ENCODE measurements at places on chromosomes 5 and 9. TPM values are rescaled to one million over a fixed set of nuclear protein-coding genes. Genes with fewer than 3 reads are reported as not detected.

Gene SLC34A3
- total RNA-seq = 0.15 TPM

Gene FOXD4L3
- 0.25 TPM for total RNA-seq

Gene MAMDC2
- total RNA-seq = 1.2 TPM

DNA sequence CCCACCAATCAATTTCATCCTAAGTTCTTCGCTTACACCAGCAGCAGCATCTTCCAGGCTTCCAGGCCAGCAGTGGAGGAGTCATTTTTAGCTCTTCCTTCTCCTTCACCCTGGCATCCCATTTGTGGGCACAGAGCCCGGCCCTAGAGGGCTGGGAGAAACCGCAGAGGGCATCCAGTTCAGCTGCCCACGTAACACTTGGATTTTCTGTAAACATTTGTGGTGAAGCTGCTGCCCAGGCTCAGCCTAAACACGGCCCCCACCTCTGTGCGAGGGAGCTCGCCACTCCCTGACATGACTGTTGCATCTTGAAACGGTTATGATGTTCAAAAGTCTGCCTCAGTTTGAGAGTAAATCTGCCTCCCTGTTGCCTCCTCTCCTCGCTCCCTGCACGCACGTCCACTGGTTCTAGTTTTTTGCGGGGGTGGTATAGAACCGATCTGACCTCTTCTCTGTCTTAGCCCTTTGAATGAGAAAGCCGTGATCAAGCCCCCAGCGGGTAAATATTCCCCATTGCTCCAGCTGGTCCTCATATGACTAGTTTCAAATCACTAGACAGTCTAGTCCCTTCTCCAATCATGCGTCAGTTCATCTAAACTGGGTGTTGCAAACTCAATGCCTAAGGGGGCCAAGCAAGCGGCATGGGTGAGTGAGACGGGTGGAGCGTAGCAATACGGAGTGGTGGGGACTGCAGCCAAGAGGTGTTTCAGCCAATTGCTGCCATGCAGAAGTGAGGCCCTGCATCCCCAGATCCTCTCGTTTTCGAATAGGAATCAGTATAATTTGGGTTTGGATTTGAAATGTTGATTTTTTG is 34.9 kb upstream of the N4BP3 start:
- H3K4me3 ChIP-seq = no peak overlapping the region
- H3K36me3 ChIP-seq = no peaks in the 10 kb centered on the region
- no peaks in the 10 kb centered on the region for H3K27me3 ChIP-seq
- H3K4me1 ChIP-seq = peaks cover 3% of the 10 kb centered on the region
- H3K27ac ChIP-seq = no peak overlapping the region
- no peak for DNase-seq

GRCh38 chr9:132032238-132032950 is 47.3 kb downstream of the MED27 start:
- no peaks in the 10 kb centered on the region for H3K36me3 ChIP-seq
- no peaks in the 10 kb centered on the region for H3K4me1 ChIP-seq
- H3K4me3 ChIP-seq = no peak overlapping the region
- no peak for DNase-seq

DNA sequence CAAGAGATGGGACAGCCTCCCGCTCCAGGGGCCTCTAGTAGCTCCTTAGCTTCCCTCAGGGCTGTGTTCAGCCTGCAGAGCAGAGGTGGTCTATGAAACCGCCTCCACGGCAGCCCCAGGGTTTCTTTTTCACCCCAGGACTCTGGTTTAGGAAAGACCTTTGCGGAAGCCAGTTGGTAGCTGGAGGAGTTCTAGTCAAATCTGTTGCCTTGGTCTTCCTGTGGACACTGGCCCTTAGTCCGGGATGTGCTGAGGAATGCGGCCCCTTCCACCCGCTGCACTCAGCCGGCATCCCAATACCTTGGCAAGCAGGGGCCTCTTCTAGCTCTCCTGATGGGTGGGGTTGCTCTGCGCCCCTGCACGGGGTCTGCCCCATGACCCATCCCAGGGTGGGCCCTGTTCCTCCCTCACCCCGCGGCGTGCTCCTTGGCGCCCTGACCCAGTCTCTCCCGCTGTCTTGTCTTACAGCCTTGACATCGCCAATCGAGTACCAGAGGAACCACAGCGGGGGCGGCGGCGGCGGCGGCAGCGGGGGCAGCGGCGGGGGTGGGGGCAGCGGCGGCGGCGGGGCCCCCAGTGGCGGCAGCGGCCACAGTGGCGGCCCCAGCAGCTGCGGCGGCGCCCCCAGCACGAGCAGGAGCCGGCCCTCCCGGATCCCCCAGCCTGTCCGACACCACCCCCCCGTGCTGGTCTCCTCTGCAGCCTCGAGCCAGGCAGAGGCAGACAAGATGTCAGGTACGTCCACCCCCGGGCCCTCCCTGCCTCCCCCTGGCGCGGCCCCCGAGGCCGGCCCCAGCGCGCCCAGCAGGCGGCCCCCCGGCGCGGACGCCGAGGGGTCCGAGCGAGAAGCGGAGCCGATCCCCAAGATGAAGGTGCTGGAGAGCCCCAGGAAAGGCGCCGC is 94.3 kb upstream of the OTULINL start:
- no peaks in the 10 kb centered on the region for H3K4me1 ChIP-seq
- no peak overlapping the region for H3K4me3 ChIP-seq
- no peak for DNase-seq

DNA sequence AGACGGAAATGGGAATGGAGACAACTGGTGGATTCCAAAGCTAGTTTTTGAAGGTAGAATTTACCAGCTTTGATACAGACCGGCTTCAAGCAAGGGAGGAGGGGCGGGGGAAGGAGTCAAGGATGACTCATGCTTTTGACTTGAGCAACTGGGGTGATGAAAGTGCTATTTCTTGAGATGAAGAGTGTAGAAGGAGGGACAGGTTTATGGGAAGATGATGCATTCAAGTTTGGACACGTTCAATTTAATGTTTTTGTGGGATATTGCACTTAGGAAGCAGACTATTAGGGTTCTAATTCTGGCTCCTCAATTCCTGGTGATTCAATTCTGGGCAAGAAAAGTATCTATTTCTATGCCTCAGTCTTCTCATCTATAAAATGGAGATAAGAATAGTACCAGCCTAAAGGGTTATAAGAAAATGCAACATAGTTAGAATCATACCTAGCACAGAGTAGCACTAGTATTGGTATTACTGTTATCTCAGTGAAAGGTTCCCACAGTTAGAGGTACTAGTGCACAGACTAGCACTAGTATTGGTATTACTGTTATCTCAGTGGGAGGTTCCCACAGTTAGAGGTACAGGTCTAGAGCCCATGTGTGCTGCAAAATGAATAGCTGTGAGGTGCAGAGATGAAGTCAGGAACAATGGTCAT is 4.6 kb downstream of the NIPAL4 start:
- DNase-seq = peak; percentile 76
- H3K27ac ChIP-seq = peak overlapping the region; percentile 48
- peak overlapping the region; percentile 26 for H3K4me3 ChIP-seq
- H3K4me1 ChIP-seq = peaks cover 41% of the 10 kb centered on the region
- no peaks in the 10 kb centered on the region for H3K36me3 ChIP-seq

DNA sequence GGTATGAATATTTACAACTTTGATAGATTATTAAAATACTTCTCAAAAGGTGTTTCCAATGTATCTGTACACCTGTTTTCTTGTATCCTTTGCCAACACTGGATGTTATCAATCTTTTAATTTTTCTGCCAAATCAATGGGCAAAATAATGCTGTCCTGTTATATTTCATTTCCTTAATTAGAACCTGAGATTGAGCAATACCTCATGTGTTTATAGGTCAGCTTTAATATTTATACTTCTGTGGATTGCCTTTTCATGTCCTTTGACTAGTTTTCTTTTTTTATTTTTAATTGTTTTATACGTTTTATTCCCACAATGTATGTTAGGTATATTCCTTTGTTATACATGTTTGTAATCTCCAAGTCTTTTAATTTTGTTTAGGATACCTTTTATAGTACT is 77.6 kb downstream of the JAK2 start:
- no peaks in the 10 kb centered on the region for H3K36me3 ChIP-seq
- no peak for DNase-seq
- H3K27ac ChIP-seq = no peak overlapping the region
- no peak overlapping the region for H3K4me3 ChIP-seq

DNA sequence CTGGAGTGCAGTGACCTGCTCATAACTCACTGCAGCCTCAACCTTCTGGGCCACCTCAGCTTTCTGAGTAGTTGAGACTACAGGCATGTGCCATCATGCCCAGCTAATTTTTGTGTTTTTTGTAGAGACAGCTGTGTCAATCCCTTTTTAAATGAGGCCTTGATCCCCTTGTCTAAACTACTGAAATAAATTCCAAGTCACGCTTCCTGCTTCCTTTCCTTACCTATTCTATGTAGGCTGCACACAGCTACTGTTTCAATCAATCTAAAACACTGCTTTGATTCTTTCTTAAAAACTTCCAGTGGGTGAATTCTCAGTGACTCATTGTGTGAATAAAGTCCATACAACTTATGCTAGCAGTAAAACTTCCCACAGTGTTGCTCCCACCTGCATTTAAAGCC is 2.9 kb upstream of the C7 start:
- no peaks in the 10 kb centered on the region for H3K36me3 ChIP-seq
- H3K4me1 ChIP-seq = no peaks in the 10 kb centered on the region
- no peak for DNase-seq
- H3K4me3 ChIP-seq = no peak overlapping the region
- H3K27me3 ChIP-seq = no peaks in the 10 kb centered on the region
- H3K27ac ChIP-seq = no peak overlapping the region

DNA sequence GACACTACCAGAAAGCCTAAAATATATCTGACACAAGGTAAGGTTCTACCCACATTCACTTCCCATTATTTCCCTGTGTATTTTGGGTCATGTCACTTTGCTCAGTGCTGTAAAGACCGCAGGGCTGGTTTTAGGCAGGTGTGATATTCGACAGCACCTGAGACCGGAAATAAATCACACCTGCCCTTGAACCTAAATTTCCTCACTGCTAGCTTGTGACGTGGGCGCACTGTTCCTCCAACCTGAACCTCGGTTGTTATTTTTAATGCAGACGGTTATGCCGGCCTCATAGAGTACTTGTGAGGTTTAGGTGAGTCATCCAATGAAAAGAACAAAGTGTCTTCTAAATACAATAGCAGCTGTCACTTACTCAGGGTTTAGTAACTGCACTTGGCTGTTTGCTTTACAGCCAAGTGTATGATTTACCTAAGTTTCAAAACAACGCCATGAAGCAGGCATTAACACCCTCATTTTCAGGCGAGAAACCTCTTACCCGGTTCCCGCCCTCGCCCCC is 20.7 kb upstream of the ZNF782 start:
- peak overlapping the region; percentile 63 for H3K4me3 ChIP-seq
- H3K36me3 ChIP-seq = no peaks in the 10 kb centered on the region
- no peaks in the 10 kb centered on the region for H3K27me3 ChIP-seq

- no peaks in the 10 kb centered on the region for H3K36me3 ChIP-seq
- H3K4me1 ChIP-seq = peaks cover 21% of the 10 kb centered on the region
- DNase-seq = no peak
- H3K27ac ChIP-seq = no peak overlapping the region
- no peak overlapping the region for H3K4me3 ChIP-seq
Measured at GRCh38 chr5:1014346-1014745, 5.7 kb downstream of the NKD2 start.

GRCh38 chr9:14812806-14813205 is 90.3 kb upstream of the CER1 start:
- no peak for DNase-seq
- H3K27ac ChIP-seq = no peak overlapping the region
- H3K4me1 ChIP-seq = no peaks in the 10 kb centered on the region
- peaks cover 18% of the 10 kb centered on the region for H3K27me3 ChIP-seq
- no peaks in the 10 kb centered on the region for H3K36me3 ChIP-seq

DNA sequence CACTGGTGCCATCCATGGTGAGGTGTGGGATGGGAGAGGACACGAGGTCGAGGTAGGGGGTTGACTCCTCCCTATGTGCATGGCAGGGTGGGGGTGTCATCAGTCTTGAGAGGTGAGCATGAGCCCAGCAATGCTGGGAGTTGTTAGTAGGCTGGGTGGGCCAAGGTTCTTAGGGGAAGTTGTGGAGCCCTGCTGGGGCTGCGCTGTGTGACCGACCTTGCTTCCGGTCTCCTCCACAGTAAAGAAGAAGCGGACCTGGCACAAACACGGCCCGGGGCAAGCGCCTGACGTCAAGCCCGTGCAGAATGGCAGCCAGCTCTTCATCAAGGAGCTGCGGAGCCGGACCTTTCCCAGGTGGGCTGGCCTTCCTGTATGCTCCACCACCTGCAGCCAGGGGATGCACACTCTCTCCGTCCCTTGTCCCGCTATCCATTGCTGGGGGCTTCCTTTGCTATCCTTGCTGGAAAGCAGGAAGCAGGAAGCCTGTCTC is 59.8 kb downstream of the PHF2 start:
- H3K4me3 ChIP-seq = no peak overlapping the region
- no peak overlapping the region for H3K27ac ChIP-seq
- DNase-seq = no peak

DNA sequence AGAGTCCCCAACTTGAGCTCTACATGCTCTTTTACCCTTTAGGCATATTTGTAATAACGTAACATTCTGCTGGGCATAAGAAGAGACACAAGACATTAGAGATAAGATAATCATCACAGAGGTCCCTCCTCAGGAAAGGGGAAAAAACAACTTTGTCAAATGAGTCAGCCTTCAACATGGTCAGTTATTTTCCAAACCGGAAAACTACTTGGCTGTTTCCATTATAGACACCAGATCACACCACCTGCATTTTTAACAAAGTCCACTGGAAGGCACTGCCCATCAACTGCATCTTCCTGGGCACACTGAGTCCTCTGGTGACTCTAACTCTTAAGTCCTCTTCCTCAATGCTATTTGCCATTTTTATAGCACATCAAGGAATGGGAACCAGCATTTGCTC is 221.8 kb downstream of the FAM114A2 start:
- H3K27ac ChIP-seq = no peak overlapping the region
- no peak overlapping the region for H3K4me3 ChIP-seq
- H3K27me3 ChIP-seq = peaks cover 7% of the 10 kb centered on the region

All from HCT116 (cell line).